Stimulated activated CD4-positive, alpha-beta T cell treated with anti-CD3 and anti-CD28 coated beads, TNF-alpha, amount 100 ng/mL, for 48 hours (primary cell): ENCODE measurements at places on chromosomes 2 and 18.

- DNase-seq: no peak
These were observed 233.4 kb upstream of the COPS8 start for GRCh38 chr2:236852100-236852976.

- DNase-seq: no peak
These were observed 27.8 kb upstream of the CREB1 start for GRCh38 chr2:207501802-207502576.

DNA sequence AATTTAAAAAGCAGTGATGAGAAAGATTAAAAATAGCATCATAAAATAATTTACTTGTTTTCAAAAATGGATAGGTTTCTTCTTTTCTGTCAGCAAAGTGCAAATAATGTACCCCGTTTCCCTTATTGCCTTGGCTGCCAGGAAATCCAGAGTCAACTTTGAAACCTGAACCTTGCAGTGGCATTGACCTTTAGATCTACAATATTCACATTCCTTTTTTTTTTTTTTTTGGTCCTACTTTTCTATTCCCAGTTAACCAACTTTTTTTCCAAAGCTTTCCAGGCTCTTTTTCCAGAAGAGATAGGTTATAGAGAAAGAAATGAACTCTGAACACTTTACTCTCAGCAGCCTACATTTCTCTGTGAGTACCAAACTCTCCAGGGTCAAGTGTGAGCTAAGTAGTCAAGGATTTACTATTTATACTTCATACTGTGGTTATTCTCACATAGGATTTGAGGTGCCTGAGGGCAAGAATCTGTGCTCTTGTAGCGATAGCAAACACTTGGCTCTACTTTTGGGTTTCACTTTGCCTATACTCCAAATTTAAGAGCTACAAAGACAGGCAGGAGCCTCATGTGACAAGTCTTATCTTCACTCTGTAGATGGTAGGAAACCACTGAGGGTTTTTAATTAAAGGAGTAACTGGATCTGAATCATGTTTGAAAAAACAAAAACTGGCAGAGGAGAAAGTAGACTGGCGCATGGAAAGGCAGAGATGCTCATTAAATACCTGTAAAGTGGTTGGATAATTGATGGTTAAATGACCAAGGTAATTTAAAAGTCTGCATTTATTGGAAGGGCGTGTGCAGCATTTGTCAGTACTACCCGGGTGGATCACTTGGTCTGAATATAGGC is 63.2 kb upstream of the TMEM17 start:
- no peak for DNase-seq

DNA sequence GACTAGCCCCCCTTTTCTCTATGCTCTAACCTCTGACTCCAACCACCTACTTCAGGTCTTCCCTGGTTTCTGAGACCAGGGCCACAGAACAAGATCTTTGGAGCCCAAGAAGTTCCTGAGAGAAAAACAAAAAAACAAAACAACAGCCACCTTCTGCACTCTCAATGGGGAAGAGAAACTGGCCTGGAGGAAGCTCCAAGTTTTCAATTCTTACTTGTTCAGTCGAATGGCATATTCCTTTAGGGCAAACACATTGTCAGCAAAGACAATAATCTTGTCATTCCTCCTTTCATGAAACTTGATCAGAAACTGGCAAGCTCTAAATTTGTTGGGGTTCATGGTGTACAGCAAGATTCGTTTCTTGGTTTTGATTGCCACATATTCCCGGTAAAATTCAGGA is 15.0 kb downstream of the ERCC3 start:
- DNase-seq: no peak

GRCh38 chr18:49613641-49614151 is 51.8 kb downstream of the LIPG start:
- DNase-seq: no peak

- DNase-seq: no peak
These were observed 17.0 kb downstream of the STAT1 start for GRCh38 chr2:190996947-190997346.

DNA sequence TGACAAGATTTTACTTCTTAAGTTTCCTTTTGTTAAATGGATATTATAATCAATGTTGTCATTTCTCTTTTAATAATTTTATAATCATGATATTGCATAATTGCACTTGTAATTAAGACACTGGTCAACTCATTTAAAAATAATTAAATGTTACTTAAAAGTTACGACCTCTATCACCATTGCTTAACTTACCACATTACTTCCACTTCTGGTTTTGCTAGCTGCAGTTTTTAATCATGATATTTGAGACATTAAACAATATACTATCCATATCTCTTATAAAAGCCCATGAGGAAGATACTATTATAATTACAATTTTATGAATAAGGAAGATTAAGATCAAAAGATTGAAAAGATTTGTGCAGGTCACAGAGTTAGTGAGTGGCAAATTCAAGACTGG is 502.0 kb downstream of the RNF144A start:
- no peak for DNase-seq

- DNase-seq: no peak
These were observed 89.9 kb upstream of the UBXN4 start for GRCh38 chr2:135651717-135652116.

DNA sequence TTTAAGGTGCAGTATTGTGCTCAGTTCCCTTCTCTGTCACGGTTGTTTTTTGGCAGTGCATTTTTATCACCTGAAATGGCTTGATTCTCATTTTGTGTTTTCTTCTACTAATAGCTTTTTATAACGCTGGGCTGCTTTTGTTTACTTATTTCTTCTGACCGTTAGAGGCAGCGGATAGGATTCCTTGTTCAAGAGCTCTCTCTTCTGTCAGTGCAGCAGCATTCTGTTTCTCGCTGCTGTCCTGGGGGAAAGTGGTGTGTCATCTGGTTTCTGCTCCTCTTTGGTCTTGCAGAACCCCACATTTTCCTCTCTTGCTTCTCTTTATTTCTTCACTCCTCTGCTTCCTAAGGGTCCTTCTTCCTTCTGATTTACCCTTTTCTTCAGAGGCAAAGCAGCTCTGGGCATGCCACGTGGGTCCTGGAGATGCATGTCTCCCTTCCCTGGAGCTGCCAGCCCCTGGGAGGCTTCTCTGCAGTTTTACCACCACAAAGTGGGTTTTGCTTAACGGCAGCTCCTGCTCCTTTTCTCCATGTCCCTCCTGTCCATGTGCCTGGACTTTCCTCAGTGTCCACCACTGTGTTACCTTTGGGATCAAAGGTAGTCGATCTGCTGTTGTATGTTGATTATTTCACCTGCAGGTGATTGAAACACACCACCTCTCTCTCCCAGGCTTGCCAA is 47.3 kb upstream of the SNTG2 start:
- no peak for DNase-seq

DNA sequence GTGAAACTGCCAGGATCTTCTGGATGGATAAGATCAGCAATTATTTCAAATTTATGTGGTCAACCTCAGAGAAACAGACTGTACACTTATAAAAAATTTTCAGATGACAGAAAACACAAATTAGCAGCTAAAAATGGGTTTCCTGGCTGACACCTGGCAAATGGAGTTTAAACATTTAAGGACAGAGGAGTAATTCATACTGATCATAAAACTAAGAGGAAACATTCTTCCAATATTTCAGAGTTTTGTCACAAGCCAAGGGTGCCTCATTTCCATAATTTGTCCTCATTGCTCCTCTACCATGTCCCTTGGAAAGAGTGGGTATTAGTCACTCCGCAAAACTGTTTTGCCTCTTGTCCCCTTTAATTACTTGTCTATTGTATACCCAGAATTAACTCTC is 70.2 kb downstream of the TMEFF2 start:
- DNase-seq: no peak

- no peak for DNase-seq
These were observed 49.7 kb upstream of the CD28 start for GRCh38 chr2:203656522-203657287.

DNA sequence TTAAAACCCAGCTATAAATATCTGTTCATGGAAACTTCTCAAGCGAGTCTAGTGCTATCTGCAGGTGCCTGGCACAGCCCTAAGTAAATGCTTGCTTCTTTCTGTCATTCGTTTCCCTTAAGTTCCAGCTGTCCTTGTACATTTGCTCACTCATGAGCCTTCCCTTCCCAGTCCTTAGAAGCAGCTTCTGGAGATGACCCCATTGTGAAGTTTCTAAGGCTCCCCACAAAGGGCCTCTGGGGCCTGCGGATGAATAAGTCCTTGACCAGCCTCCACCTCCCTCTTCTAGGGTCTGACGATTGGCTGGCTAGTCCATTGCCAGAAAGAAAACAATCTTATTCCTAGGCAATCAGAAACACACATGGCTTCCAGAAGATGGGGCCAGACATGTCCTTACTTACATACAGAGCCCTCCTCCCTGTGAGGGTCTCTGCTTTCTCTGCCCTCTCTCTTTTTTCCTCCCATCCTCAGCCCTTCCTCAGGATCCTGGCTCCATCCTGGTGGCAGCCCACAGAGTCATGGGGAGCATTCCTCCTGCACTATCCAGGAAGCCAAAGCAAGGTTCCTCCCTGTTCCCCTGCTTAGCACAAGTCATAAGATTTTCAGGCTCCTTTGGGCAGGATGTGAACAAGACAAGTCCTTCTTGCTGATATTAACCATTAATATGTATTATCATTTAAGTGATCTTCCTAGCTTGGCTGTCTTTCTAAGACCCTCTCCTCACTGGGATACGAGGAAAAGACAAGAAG is 87.3 kb downstream of the TNFRSF11A start:
- DNase-seq: no peak

DNA sequence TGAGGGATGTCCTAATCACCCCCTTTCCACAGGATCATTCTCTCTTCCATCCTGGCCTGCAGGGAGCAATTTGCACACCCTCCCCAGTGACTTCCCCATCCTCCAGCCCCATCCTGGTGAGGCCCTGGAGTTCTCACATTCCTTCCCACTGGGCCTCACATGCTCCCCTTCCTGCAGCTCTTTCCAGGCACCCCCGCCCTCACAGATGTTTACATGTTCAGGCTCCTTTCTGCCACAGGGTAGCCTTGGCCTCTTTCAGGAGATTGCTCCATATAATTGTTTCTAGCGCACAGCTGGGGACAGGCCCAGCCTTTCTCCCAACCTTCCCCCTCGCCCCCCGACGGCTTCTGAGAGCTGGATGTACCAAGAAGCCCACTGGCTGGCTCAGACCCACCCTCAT is 288.4 kb upstream of the TRIB2 start:
- no peak for DNase-seq

GRCh38 chr2:128458505-128458904 is 139.8 kb upstream of the HS6ST1 start:
- DNase-seq: no peak

- peak; percentile 56 for DNase-seq
These were observed at the start of the genes ATG4B and THAP4 for GRCh38 chr2:241637018-241637794. Gene ATG4B, plus strand, starts transcription at chr2:241637693. Its CDS starts 22 bp downstream, at chr2:241637715. Gene THAP4, minus strand, starts transcription at chr2:241637158. Its CDS starts 141 bp downstream, at chr2:241637017.

GRCh38 chr2:219002395-219003266 is 9.4 kb upstream of the CRYBA2 start:
- DNase-seq: peak; percentile 56

- DNase-seq: no peak
These were observed 4.7 kb downstream of the HMSD start for GRCh38 chr18:63953811-63954210.

DNA sequence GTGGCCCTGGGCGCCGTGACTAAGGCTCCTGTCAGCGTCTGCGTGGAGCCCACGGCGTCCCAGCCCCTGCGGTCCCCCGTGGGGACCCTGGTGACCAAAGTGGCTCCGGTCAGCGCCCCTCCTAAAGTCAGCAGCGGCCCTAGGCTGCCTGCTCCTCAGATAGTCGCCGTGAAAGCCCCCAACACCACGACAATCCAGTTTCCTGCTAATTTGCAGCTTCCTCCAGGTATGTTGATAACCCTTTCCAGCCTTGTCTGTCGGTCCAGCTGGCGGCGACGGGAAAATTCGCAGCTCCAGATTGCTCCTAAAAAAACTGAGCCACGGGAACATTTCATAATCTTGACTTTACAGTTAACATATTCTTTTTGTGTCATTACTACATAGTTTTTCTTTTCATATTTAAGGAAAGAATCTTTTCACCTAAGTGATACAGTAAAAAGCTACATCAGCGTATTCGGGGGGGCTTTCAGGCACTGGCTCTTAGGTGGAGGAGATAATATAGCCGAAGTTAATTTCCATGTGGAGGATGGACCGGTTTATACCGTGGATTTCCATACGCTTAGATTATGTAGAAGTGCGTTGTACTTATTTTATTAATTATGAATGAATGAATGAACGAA is 916 bp downstream of the TAF4B start:
- no peak for DNase-seq

DNA sequence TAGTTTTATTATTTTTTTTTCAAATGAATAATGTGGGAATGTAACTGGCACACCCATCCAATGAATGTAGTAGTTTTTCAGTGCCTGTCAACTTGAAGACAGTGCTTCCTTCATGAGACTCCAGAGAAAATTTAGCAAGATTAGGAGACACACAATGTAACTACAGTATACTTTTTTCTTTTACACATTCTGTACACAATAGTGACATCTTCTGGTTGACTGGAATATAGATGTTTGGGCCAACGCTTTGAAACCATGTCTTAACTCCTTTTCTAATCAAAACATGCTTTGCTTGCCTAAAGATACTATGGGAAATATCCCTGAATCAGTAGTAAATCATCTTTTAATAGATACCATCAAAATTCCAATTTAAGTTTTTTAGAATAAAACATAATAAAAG is 229.5 kb upstream of the ZC3H15 start:
- no peak for DNase-seq

- DNase-seq: no peak
These were observed at the start of gene HNMT for GRCh38 chr2:137964066-137964858. Gene HNMT, plus strand, starts transcription at chr2:137964473. Its CDS starts 19 bp downstream, at chr2:137964492.

DNA sequence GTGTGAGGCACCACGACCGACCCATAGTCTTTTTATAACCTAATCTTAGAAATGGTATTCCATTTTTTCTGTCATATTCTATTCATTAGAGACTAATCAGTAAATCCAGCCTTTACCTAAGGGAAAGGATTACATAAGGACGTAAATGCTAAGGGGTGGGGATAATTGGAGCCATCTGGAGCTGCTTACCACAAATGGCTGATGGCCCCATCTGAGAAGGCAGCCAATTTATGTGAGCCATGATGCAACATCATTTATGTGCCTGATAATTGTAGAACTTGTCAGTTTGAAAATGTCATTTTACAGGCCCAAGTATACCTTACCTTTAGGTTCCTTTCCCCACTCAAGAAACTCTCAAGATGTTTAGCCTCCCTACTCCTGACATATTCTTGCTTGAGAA is 44.0 kb downstream of the ARHGEF33 start:
- DNase-seq: no peak

- DNase-seq: peak; percentile 36
These were observed 7.8 kb upstream of the NT5DC4 start for GRCh38 chr2:112712903-112713584.

GRCh38 chr2:23675506-23675905 is 251.4 kb downstream of the ATAD2B start:
- no peak for DNase-seq

GRCh38 chr18:75173125-75173432 is 35.9 kb downstream of the PTGR3 start:
- DNase-seq: no peak

DNA sequence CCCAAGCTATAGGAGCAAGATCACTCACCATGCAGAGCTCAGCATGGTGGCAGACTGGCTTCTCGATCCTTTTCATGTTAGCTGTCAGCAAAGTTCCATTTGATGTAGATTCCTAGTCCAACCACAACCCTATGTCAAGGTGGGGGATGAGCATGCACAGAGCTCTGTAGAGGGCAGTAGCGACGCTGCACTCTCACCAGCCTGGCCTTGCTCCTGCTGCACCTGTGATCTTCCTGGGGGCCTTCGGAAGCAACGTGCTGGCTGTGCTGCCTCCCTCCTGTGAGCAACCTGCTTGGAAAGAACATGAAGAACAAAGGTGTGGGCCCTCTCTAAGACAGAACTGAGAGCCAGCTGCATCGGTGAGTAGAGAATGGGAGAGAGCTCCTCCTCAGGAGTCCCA is 479.4 kb upstream of the MYT1L start:
- DNase-seq: no peak

- no peak for DNase-seq
These were observed 277.9 kb upstream of the GULP1 start for GRCh38 chr2:188013767-188014166.
